ENCODE measurements at places on chromosomes 1 and 21. TPM values are rescaled to one million over a fixed set of nuclear protein-coding genes. Genes with fewer than 3 reads are reported as not detected.

The TEX38 gene
- total RNA-seq: not detected

- no peak for DNase-seq
Observed at GRCh38 chr1:6012529-6013318, 20.5 kb upstream of the NPHP4 start.

GRCh38 chr1:17648457-17649145 is 106.5 kb upstream of the ACTL8 start:
- DNase-seq: no peak

DNA sequence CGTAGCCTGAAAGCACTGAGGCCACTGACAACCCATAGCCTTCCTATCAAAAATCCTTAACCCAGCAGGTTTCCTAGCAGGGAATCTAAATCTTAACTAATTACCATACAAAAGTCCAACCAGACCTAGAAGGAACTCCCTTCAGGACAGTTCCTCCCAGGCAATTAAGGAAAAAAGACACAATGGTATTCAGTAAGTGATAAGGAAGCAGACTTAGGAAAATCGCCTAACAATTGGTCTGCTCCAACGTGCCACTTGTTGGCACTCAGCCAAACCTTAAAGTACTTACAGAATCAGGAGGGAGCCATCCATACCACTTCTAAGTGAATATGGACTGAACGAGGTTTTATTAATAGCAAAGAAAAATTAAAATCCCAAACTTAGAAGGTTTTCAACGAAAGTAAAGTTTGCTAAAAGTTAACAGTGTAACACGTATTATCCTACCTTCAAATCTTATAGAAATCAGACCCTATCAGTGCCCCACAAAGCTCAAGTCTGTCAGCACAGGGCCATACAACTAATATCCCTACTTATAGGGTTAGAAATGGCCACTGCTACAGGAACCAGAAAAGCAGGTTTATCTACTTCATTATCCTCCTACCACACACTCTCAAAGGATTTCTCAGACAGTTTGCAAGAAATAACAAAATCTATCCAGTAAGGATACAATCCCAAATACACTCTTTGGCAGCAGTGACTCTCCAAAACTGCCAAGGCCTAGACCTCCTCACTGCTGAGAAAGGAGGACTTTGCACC is 29.0 kb downstream of the SPATA6 start:
- no peak for DNase-seq

Data from activated CD8-positive, alpha-beta T cell treated with anti-CD3 and anti-CD28 coated beads, Interleukin-2, amount 10 ng/mL, durations not matched to agents 7 days and 5 days (primary cell).